ENCODE measurements at places on chromosomes 6 and 20.
A peak's percentile ranks its signal among the peaks of the same experiment; 100 is the strongest.

GRCh38 chr20:38272961-38273360 lies 12.4 kb upstream of the KIAA1755 start:
- no peak for DNase-seq

DNA sequence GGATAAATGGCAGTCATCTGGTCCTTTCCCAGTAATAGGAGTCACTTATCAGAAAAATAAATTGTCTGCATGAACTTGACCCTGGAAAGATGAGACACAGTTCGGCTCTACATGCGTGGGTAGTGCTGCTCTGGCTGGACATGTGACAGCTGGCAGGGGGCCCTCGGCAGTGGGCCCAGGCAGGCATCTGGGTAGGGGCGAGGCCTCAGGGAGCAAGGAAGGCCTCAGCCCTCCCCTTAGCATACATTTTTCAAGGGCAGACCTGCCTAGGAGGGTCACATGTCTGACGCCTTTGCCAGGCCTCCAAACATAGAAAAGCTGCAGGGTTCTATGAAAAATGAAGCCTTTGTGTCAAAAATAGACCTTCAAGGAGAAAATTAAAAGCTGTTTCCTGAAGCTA lies 12.8 kb upstream of the ILRUN start:
- DNase-seq = no peak

- no peak for DNase-seq
These were observed 112.8 kb upstream of the TSHZ2 start for GRCh38 chr20:52859156-52859876.

DNA sequence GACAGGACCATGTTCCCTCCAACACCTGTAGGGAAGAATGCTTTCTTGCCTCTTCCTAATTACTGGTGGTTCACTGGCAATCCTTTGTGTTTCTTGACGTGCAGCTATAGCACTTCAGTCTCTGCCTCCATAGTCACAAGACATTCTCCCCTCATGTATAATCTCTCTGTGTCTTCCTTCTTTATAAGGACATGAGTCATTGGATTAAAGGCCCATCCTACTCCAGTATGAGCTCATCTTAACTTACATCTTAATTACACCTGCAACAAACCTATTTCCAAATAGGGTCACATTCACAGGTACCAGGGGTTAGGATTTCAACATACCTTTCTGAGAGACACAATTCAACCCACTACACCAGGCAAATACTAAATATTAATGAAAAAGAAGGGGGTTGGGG lies 213.6 kb downstream of the RNGTT start:
- no peak for DNase-seq

DNA sequence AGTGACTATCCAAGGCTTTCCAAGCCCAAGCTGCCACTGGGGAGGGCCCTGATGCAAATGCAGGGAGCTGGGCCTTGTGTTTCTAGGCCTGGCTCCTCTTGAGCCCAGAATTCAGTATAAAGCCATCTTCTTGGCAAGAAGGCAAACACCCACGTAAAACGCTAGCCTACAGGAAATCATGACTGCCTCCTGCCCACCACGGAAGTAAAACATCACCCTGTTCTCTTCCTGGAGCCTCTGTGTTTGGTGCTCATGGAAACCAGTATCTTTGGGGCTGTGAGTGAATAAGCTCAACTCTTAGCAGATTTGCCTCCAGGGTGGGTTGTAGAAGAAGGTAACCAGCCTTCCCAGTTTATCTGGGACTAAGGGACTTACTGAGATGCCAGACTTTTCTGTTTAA lies 271.0 kb downstream of the ZNF217 start:
- DNase-seq = peak; percentile 24

Data from activated CD4-positive, alpha-beta T cell treated with anti-CD3 and anti-CD28 coated beads, Interleukin-2, Interleukin-4, amounts not matched to agents 100 ng/mL and 50 ng/mL, durations not matched to agents 16 hours and 8 hours (primary cell).